Hematopoietic multipotent progenitor cell treated with erythropoietin and hydrocortisone succinate and interleukin-3 and kit ligand, for 17 days (in vitro differentiated cells): ENCODE measurements at places on chromosomes 3 and 15.

- DNase-seq, result no peak
Measured at GRCh38 chr3:41417574-41417973, 218.3 kb downstream of the CTNNB1 start.

- DNase-seq, result no peak
Measured at GRCh38 chr3:184414418-184415202, 34.8 kb downstream of the CHRD start.

DNA sequence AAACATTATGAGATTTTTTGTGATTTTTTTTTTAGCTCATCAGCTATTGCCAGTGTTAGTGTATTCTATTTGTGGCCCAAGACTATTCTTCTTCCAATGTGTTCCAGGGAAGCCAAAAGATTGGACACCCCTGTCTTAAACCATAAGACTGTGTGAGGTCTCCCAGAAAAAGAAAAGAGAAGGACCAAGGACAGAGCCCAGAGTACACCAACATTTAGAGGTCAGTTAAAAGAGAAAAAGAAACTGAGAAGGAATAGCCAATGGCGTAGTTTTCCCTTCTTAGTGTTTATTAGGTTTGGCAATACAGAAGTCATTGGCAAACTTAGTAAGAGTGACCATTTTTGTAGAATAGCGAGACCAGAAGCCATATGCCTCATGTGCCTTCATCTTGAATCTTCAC is 36.1 kb upstream of the SLC25A36 start:
- DNase-seq, result no peak

- no peak for DNase-seq
Measured at GRCh38 chr15:41928637-41929620, 35.1 kb upstream of the SPTBN5 start.

DNA sequence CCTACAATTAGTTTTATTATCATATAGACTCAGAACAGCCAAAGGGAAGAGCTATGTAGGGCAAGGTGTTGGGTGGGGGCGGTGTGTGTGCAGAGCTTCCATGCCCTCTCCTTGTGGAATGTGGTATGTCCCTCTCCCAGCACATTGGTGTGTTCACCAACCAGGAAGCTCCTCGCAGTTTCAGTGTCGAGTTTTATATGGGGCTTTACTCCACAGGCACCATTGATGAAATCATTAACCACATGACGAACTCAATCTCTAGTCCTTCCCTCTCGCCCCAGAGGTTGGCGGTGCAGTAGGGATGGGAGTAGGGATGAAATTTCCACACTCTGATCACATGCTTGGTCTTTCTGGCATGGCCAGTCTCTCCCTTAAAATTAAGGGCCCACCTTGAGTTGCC is 13.6 kb upstream of the SRP14 start:
- DNase-seq, result no peak

DNA sequence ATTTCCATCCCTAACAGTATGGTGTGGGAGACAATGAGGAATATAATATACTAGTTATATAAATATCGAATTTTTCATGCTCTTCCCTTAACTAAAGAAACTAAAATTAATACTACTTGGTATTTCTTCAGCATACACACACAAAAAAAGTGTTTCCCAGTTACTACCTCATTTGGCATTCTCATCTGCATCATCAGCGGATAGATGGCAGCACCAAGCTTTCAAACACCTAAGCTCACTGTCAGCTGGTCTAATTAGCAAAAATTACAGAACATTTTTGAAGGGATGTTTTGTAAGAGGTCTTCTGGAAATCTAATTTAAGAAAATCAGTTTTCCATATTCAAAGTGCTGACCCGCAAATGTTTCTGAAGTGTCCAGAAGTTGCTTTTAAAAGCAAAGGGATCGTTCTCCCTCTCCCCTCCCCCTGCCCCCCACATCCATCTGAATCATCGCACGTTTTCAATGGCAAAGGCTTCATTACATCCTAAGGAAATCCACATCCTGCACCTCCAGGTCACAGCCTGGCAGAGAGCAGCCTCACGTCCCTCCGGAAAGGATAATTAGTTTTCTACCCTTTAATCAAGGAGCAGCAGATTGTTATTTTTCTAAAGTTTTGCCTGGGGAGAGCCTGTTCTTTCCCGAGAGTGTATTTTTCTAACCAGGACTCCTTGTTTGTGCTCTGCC is 86.1 kb upstream of the SPATA12 start:
- DNase-seq, result no peak

- DNase-seq, result no peak
Measured at GRCh38 chr3:171049861-171050444, 23.4 kb upstream of the SLC2A2 start.

DNA sequence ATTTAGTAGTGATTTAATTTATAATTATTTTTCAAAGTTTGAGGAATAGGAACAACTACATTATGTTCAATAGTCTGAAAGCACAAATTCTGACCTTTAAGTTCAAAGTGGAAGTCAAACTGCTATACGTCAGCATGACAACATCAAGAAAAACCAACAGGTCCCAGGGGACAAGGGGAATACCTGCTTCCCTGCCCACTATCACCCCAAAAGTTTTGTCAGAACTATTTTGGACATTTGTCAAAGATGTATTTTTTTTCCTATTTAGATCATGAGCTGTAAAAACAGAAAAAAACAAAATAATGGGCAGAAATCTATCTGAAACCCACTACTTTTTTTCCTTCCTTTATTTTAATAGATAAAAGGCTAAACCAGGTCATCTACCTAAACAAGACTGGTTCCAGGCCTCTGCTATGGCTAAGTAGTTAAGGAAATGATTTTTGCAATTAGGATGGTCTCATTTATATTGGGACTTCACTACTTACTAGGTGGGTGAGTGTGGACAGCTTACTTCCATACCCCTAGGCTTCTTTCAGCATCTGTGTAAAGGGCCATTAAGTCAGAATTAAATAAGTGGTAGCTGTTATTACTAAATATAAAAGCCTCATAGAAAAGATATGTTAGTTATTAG is 746.3 kb downstream of the FHIT start:
- no peak for DNase-seq

GRCh38 chr3:23193831-23194230 is 9.3 kb upstream of the UBE2E2 start:
- no peak for DNase-seq

DNA sequence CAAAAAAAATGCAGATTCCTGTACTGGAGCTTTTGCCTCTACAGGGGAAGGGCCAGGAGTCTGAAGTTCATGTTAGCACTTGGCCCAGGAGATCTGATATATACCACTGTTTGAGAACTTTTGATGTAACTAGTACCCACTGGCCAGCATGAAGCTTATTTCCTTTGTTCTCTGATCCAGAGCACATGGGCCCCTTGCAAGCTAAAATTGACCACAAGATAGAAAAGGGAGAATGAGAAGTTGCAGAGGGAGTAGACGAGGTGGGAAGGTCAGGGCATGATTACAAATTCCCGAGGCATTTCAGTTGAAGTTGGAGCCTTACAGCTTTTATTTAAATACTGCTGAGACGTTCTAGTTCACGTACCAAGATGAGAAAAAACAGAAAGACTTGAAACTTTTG is 28.2 kb downstream of the TGM4 start:
- no peak for DNase-seq

DNA sequence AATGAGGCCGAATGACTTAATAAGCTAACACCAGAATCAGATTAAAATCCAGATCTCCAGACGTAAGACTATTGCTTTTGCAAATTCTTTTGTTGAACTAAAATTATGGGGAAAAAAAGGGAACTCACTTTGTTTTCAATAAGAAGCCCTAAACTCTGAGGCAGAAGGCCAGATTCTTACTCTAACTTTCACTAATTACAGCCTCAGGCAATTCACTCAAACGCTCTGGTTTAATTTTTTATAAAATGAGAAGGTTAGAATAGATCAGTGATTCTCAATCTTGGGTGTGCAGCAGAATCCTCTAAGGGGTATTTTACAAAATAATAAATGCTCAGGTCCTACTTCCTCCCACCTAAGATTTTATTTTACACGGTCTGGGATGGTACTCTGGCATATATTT is 38.1 kb downstream of the C3orf70 start:
- no peak for DNase-seq
